ENCODE measurements at places on chromosomes 12 and 14.

- no peak for DNase-seq
These were observed 24.1 kb downstream of the OR6S1 start for GRCh38 chr14:20617138-20618003.

GRCh38 chr14:50677527-50678063 is 9.5 kb upstream of the SAV1 start:
- DNase-seq: no peak

GRCh38 chr14:105010891-105011291 is 10.0 kb downstream of the CDCA4 start:
- DNase-seq: no peak

GRCh38 chr14:101472518-101472849 is 88.8 kb upstream of the DIO3 start:
- no peak for DNase-seq

GRCh38 chr12:51508285-51508684 is 82.7 kb upstream of the SCN8A start:
- no peak for DNase-seq

DNA sequence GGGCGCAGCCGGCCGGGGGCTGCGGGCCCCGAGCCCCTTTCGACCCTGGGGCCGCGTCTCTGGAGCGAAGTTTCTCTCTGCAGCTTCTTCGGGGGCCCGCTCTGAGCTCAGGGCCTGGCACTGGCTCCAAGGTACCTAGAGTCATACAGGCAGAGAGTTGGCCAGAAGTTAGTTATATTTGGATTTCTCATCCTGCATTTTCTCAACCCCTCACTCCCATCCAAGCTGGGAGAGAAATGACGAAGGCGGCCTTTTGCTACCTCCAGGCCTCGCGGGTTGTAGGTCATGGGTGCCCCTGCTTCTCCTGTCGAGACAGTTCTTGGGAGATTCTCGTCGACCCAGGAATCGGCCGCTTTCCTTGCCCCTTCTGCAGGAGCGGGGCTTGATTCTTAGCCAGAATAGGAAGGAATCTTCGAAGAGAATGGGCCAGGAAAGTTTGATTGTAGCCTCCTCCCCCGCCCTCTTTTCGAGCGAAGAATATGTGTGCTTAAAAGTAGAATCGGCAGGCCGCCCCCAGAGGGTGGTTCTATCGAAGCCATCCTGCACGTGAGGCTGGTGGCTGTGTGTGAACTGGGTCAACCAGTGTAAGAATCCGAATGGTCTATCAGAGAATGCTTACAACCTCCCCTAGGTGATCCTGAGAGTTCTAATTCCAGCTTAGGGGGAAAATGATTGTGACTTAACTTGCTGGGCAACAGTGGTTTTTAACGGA is 785 bp downstream of the MLEC start:
- peak; percentile 18 for DNase-seq

GRCh38 chr12:123614531-123614930 is 12.6 kb downstream of the DDX55 start:
- DNase-seq: no peak

DNA sequence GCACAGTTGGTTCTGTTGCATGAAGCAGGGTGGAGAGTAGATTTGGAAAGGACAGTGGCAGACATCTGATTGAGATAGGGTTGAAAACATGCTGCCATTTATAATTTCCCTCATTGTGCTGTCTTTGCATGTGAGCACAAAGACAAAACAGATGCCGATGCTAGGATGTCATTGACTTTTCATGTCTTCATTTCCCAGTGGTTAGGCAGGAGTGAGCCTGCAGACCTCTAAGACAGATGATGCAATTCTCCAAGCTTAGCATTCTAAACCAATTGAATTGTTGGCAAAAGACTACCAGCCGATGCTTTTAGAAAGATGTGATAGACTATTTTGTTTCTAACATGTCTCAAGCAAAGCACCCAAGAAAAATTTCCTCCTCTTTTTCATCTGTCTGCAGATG is 37.1 kb upstream of the PELI2 start:
- no peak for DNase-seq

DNA sequence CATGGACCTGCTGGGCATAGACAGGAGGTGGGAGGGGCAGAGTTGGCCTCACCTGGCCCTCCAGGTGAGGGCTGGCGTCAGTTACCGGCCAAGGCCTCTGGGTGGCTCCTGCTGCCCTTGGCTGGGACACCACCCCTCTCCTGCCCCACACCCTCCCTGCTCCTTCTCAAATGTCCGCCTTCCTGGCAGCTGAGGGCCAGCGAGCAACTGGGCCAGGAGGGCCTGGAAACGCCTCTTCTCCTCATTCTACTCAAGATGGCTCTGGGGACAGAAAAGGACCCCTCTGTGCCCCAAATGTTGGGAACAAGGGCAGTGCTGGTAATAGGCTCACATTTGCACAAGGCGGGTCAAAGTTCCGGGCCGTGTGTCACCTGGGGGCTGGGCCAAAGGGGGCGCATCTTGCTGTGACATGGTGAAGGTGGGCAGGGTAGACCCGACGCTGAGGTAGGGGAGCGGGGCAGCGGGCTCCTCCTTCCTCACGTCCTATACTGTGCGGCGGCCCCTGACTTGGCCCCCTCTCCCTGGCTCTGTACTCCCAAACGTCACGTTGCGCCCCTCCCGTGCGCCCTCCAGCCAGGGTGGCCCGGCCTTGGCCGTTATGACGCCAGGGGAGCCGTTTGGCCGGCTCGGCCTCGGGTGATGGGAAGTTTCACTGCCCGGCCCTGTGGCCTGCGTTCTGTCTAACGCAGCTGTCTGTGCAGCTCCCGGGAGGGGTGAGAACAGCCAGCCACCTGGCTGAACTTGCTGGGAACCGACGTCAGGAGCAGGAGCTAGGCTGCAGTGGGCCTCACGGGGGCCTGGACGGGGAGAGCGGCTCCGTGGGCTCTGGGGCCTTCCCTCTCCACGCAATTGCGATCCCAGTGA is 18.0 kb upstream of the DLK1 start:
- no peak for DNase-seq

DNA sequence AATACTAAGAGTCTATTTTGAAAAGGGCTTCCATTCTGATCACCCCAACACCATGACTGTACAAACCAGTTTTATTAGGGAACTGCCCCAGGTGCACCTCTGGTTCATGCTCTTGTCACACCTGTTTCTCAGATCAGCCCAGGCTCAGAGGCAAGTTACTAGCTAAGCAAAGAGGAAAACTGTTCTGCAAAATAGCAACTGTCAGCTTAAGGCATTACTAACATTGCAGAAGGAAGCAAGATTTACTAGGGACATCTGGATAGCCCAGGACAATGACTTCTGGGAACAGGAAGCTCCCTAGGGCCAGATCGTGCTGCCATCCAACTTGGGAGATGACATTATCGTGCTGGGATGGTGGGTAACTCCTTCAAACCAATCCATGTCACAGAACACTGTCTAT is 30.1 kb downstream of the ANAPC7 start:
- DNase-seq: no peak

DNA sequence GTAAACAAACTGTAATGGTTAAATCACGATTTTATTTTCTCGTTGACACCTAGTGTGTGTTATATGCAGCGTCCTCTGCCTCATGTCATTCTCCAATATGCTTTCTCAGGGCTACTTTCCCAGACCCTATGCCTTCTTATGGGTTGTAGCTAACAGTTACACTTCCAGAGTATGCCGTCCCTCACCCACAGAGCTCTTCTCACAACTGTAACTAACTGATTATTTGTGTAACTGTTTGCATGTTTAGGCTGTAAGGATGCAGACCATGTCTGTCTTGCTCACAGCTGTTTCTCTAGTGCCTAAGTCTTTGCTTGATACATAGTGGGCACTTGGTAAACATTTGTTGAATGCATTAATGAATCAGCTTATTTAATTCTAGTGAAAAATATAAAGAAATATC is 417.5 kb downstream of the ZFP36L1 start:
- DNase-seq: no peak

GRCh38 chr12:111274777-111275176 is 94.1 kb downstream of the PHETA1 start:
- no peak for DNase-seq

- DNase-seq: no peak
These were observed 6.2 kb downstream of the CHST11 start for GRCh38 chr12:104462931-104463339.

GRCh38 chr14:94663538-94663937 is 51.3 kb downstream of the SERPINA3 start:
- DNase-seq: no peak

GRCh38 chr12:95446506-95446900 is 27.4 kb upstream of the METAP2 start:
- no peak for DNase-seq

DNA sequence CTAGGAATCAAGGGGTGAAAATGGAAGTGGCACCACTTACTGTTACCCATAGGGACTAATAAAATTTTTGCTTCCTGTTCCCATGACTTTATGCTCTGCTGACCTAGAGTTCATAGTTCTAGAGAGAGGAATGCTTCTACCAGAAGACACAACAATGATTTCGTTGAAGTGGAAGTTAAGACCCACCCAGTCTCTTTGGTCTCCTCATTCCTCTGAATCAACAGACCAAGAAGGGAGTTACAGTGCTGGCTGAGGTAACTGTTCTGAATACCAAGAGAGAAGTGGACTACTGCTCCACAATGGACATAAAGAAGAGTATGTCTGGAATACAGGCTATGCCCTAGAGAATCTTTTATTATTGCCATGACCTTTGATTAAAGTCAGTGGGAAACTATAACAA is 23.5 kb upstream of the DYRK2 start:
- DNase-seq: no peak

GRCh38 chr12:92036061-92036620 is 109.5 kb downstream of the BTG1 start:
- no peak for DNase-seq
